ENCODE measurements at places on chromosomes 5 and 9. TPM values are rescaled to one million over a fixed set of nuclear protein-coding genes. Genes with fewer than 3 reads are reported as not detected.

DNA sequence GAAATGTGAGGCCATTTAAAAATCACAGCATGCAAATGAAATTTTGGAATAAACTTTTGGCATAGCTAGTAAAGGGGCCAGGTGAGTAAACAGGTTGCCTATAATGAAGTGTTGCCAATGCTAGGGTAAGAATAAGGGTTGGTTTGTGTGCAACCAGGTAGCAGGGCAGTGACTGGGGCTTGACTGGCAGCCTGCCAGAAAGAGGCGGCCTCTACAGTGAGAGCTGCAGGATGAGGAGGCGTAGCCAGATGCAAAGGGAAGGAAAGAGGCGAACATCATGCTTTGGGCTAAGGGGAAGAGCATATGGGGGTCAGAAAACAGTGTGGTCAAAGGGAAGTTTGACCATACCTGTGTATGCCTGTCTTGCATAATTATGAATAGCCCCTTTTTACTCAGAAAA, 70.6 kb downstream of the MAST4 start:
- H3K4me1 ChIP-seq, result no peaks in the 10 kb centered on the region
- H3K27me3 ChIP-seq, result peaks cover 24% of the 10 kb centered on the region
- no peaks in the 10 kb centered on the region for H3K36me3 ChIP-seq
- DNase-seq, result no peak
- H3K4me3 ChIP-seq, result no peak overlapping the region

DNA sequence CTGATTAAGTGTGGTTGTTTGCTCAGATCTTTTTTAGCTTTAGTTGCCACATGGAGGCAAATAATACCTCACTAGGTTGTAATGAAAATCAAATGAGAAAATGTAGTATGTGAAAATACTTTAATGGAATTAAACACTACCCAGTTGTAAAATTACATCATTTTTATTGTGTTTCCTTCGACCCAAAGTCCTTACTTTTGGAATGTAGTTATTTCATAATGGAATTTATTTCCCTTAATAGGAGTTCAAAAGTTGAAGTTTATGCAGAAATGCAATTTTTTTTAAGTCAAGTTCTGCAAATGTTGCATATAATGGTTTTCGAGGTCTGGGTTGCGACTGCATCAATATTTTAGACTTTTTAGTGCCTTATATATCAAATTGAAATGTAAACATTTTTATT, 31.0 kb downstream of the TNPO1 start:
- H3K27me3 ChIP-seq, result peaks cover 22% of the 10 kb centered on the region
- peaks cover 23% of the 10 kb centered on the region for H3K36me3 ChIP-seq
- peak overlapping the region; percentile 99 for H3K4me3 ChIP-seq
- DNase-seq, result no peak
- peaks cover 29% of the 10 kb centered on the region for H3K4me1 ChIP-seq
- no peak overlapping the region for H3K27ac ChIP-seq

DNA sequence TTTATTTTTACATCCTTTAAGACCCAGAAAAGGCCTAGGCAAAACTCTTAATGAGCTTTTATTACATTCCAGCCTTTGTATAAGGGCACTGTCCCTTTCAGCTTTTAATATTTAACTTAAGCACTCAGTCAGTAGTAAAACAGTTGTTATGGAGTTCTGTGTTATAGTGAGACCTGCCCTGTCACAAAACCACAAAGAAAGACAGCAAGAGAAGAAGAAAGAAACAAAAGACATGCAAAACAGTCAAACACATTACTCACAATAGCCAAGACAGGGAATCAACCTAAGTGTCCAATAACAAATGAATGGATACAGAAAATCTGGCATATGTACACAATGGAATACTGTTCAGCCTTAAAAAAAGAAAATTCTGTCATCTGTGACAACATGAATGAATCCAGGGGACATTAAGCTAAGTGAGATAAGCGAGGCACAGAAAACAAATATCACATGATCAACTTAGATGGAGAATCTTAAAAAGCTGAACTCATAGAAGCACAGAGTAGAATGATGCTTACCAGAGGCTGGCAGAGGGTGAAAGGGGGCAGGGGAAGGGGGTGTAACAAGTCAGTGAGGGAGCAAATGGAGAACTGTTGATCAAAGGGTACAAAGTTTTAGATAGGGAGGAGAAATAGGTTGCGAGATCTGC, 63.8 kb upstream of the CCNG1 start:
- H3K27me3 ChIP-seq, result no peaks in the 10 kb centered on the region
- no peak overlapping the region for H3K27ac ChIP-seq
- H3K36me3 ChIP-seq, result no peaks in the 10 kb centered on the region
- H3K4me3 ChIP-seq, result no peak overlapping the region
- H3K4me1 ChIP-seq, result no peaks in the 10 kb centered on the region

GRCh38 chr5:175809531-175810121, 61.8 kb upstream of the CPLX2 start:
- no peaks in the 10 kb centered on the region for H3K4me1 ChIP-seq
- H3K27me3 ChIP-seq, result peaks cover 2% of the 10 kb centered on the region
- H3K27ac ChIP-seq, result no peak overlapping the region
- no peak overlapping the region for H3K4me3 ChIP-seq
- DNase-seq, result no peak

DNA sequence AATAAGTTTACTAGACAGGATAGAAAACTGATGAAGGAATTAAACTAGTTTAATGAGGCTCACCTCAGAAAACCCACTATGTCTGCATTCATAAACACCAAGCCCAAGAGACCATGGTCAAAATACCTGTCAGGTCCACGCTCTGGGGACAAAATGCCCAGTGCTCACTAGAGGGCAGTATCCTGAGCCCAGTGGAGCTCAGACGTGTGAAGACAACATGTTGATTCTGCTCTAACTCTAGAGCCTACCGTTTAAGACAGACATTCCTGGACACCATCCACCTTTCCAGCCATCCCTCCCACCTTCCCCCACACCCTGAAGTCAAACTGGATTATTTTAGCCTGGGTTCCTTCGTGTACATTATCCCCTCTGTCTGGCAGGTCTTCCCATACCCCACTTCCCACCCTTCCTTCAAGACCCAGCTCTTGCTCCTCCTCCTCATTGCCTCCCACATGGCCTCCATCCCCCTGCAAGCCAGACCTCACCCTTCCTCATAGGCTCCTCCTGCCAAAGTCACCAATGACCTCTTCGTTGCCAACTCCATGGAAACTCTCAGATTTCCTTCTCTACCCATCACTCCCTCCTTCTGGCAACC, 142.3 kb upstream of the FSTL4 start:
- no peaks in the 10 kb centered on the region for H3K4me1 ChIP-seq
- peak; percentile 70 for DNase-seq
- no peaks in the 10 kb centered on the region for H3K36me3 ChIP-seq
- H3K4me3 ChIP-seq, result no peak overlapping the region

GRCh38 chr9:100474082-100474923, 1.4 kb downstream of the TMEFF1 start:
- peaks cover 4% of the 10 kb centered on the region for H3K4me1 ChIP-seq
- peak overlapping the region; percentile 1 for H3K27ac ChIP-seq
- H3K27me3 ChIP-seq, result peaks cover 62% of the 10 kb centered on the region
- no peak for DNase-seq

- H3K27me3 ChIP-seq, result peaks cover 39% of the 10 kb centered on the region
- no peak overlapping the region for H3K27ac ChIP-seq
- DNase-seq, result no peak
- peaks cover 5% of the 10 kb centered on the region for H3K4me1 ChIP-seq
Observed at GRCh38 chr9:125893277-125893676, 146.1 kb downstream of the PBX3 start.

GRCh38 chr5:114473541-114473940, 111.7 kb downstream of the KCNN2 start:
- no peak overlapping the region for H3K4me3 ChIP-seq
- no peaks in the 10 kb centered on the region for H3K36me3 ChIP-seq
- no peak overlapping the region for H3K27ac ChIP-seq

REEP2 gene
- total RNA-seq, result 3.5 TPM

PCDHAC1 gene
- total RNA-seq, result not detected

CTNND2 gene
- not detected for total RNA-seq

SLCO6A1 gene
- not detected for total RNA-seq

ZNF354C gene
- total RNA-seq, result 4.0 TPM

RNF183 gene
- 0.12 TPM for total RNA-seq

LHX6 gene
- total RNA-seq, result not detected

SLC46A2 gene
- not detected for total RNA-seq

Data from activated CD4-positive, alpha-beta T cell treated with anti-CD3 and anti-CD28 coated beads, Interleukin-2, amount 10 ng/mL, durations not matched to agents 24 days and 14 days (primary cell).